ENCODE measurements at places on chromosomes 2 and 18.
A peak's percentile ranks its signal among the peaks of the same experiment; 100 is the strongest.

DNA sequence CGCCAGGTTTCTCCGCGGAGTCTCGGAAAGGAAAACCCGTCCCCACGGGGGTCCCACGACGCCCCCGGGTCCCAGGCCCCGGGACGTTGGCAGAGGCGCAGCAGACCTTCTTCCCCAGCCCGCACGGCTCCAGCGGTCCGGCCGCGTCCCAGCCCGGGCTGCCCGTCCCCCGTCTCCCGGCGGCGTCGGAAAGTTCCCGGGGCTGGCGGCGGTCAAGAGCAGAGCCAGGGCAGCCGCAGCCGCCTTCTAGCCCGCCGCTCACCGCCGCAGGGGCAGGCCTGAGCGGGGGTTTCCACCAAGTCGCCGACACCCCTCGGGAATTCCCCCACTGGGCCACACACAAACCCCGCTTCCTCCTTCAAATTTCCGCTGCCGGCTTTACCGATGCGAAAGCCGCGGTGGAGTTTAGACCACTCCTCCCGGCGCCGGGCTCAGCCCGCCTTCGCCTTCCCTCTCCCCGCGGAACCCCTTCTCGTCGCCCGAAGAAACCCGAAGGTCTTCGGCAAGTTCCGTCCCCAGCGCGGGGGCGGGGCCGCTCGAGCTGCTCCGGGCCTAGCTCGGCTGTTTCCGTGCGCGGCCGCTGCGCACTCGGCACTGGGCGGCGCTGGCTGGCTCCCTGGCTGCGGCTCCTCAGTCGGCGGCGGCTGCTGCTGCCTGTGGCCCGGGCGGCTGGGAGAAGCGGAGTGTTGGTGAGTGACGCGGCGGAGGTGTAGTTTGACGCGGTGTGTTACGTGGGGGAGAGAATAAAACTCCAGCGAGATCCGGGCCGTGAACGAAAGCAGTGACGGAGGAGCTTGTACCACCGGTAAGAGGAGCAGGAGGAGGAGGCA is at the start of gene CREB1:
CREB1 (plus strand) TSS at position 633 of the 830 bp plus-strand sequence. CDS start 25,674 bp downstream, outside the sequence.
- DNase-seq, result peak; percentile 99

GRCh38 chr2:167331636-167332232 is 443.5 kb downstream of the XIRP2 start:
- DNase-seq, result peak; percentile 36

DNA sequence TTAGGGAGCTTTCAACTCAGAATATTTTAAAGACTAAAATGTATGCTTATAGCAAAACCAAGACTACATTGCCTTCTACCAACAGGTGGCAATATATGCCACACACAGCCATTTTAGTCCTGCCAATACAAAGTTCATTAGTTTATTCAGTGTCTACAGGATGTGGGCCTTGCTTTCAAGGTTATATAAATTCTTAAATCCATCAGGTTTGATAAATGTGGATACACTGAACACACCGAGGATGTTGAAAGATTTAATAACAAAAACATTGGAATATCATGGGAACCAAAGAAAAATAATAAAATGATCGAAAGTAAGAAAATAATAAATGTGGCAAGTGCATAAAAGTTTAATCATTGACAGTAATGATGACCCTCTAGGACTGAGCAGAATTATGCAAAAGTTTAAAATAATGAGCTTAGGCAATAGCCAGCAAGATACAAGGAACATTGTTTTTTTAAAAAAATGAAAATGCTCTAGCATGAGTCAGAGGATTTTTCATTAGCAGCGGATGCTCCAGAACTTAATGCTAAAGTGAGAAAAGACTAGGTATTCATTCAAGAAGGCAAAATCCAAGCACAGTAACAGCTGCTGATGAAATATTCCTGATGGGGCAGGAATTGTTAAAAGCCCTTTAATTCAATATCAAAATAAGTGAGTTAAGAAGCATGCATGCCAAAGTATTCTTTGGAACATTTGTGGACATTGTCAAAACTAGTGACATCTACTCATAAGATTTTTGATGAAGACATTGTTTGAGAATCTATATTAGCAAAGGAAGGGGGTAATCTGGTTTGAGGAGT is 14.2 kb downstream of the SCN9A start:
- DNase-seq, result peak; percentile 69

GRCh38 chr2:166060191-166060590 is 67.6 kb downstream of the SCN1A start:
- peak; percentile 7 for DNase-seq

GRCh38 chr18:62340996-62341395 is 15.9 kb downstream of the TNFRSF11A start:
- no peak for DNase-seq

- DNase-seq, result no peak
Observed at GRCh38 chr2:103961862-103962261, 892.1 kb upstream of the POU3F3 start.

GRCh38 chr2:3482363-3482821 is 36.9 kb downstream of the ADI1 start:
- DNase-seq, result no peak

GRCh38 chr18:13376298-13376840 is 157.8 kb downstream of the LDLRAD4 start:
- no peak for DNase-seq

- DNase-seq, result no peak
Observed at GRCh38 chr2:212208467-212208866, 330.1 kb downstream of the ERBB4 start.

DNA sequence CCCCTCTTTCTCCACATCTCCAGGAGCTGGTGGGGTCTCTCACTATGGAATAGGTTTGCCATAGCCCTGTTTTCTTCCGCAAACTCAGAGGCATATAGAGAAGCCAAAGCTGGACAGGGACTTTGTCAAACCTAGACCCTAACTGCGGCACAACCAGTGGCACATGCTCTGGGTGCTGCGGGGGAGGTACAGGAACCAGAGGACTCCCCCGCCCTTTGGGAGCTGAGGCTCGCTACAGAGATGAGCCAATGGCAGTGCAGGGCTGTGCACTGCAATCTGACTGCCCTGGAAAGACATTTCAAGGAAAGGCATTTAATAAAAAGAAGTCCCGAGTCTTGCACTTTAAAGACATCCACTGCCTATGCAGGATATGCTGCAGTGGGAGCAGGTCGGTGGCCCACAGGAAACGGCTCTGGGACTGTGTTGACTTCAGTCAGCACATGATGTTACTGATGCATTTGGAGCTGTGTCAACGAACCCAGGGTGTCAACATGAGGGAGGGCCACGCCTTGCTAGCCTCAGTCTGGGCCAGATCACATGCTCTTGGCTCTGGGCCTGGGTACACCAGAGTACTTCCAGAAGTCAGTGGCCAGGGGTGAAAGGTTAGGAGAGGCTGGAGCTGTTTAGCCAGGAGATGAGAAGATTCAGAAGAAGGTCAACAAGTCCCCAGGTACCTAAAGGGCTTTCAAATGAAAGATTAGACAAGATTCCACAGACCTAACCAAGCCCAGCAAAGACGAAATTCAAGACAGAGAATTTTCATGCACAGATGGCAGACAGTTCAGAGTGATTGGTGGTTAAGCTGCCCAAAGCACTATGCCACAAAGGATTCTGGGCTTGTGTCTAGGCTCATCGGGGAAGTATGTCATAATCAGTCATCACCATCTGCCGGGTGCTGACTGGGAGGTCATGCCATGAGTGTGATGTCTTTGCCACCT is 8.2 kb downstream of the SLC35F6 start:
- peak; percentile 71 for DNase-seq

DNA sequence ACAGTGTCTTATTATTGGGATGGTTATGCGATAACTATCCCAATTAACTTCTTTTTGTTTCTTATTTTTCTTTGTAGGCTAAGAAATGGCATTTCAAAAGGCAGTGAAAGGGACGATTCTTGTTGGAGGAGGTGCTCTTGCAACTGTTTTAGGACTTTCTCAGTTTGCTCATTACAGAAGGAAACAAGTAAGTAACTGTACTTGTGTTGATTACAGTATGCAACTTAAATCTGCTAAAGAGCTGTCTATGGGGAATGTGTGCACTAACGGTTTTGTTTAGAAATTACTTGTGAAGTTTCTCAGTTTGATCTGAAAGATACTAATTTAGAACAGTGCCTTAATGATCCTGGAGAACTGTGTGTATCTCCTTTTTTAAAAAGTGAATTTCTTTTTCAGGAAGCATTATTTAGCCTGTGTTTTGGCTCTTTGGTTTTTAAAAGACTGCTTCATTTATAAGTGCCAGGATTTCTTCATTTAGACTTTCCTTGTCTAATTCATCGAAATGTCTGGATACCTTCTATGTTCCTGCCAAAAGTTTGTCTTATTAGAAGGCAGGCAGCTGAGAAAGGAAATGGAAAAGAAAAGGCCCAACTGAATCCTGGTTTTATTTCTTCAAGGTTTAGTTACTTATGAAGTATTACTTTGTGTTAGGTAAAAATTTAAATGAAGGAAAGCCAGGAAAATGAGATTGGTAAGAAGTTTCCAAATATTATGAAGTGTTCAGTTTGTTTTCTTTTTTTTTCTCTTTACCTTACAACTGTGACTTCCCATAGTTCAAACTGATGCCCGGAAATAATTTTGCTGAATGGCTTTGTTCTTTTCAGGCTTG is 40.1 kb downstream of the GPD2 start:
- no peak for DNase-seq

DNA sequence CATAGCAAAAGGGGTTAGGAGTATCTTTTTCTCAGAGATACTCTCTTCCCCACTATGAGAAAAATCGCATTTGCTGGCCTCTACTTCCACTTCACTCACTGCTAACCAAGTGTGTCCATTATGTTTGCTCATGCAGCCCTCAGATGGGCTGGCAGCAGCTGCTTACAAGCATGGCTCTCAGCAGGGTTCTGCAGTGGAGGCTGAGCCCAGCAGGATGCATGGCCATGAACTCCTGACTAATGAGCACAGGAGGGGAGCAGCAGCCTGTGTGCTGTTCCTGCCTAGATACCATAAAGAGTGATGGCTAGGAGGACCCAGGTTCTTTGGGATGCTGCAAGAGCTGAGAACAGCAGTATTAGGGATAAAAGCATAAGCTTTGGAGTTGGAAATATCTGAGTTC is 316.9 kb upstream of the THSD7B start:
- DNase-seq, result no peak

DNA sequence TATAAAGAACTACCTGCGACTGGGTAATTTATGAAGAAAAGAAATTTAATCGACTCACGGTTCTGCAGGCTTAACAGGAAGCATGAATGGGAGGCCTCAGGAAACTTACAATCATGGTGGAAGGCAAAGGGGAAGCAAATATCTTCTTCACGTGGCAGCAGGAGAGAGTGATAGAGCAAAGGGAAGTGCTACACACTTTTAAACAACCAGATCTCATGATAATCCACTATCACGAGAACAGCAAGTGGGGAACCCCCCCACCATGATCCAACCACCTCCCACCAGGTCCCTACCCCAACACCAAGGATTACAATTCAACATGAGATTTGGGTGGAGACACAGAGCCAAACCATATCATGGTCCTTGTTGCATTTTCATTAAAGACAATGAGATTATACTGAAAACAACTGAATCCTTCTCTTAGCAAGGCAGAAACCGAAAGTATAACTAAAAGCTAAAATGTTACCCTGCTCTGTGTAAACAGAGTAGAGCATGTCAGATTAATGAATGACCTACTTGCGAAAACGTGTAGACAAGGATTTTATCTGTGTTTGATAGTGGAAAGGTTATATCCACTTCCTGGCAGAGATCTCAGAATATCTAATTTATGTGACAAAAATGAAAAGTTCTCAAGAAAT is 60.1 kb upstream of the RBBP8 start:
- DNase-seq, result no peak

DNA sequence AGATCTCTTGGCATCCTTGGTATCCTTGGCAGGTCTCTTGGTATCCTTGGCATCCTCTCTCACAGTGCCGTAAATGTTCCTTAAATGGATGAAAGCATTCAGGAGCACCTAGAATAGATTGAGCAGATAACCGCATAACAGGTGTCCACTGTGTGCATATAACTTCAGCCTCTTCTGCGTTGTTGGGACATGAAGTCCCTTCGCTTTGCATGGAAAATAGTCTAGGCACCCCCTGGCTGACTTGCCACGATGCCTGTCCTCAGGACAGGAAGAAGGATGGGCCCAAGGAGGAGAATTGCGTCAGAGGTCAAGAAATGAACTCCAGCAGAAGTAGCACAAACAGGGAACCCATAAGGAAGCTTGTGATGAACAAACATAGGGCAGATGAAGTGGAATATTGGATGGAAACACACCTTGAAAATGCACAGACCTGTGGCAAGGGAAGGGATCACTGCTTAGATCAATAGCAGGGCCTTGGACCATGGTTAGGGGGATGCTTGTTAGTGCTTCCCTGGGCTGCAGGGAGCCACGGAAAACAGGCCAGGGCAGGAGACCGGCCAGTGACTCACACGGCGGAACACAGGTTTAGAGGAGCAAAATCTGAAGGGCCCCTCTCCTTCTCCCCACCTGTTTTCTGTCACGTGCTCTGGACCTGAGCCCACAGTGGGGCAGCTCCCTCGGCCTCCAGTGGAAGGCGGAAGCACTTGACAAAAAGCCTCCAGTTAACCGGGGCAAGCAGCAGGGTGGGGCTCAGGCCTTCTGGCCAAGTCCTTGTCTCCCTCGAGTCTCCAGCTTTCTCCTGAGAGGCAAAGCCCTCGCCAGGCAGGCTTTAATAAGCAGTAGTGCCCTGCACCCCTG is 99.2 kb upstream of the ASAP2 start:
- DNase-seq, result peak; percentile 20

GRCh38 chr2:44397447-44398175 is 35.9 kb downstream of the CAMKMT start:
- DNase-seq, result no peak

GRCh38 chr2:233285921-233286320 is 21.7 kb upstream of the SAG start:
- DNase-seq, result no peak

DNA sequence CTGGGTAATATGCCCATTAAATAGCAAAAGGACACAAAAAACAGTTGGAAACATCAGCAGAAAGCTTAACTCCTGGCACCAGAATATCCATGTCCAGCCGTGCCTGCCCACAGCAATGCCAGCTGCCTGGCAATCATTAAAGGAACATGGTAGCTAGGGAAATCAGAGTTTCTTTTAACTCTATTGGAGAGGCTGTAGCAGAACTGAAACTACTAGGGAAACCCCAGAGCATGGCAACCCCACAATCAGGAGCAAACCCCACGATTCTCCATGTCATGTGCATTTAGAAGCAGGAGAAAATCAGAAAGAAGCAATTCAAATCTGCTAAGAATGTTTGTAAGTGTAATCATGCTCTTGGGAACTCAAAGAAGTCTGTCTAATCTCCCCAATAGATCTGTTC is 409.0 kb upstream of the SMIM21 start:
- DNase-seq, result no peak

DNA sequence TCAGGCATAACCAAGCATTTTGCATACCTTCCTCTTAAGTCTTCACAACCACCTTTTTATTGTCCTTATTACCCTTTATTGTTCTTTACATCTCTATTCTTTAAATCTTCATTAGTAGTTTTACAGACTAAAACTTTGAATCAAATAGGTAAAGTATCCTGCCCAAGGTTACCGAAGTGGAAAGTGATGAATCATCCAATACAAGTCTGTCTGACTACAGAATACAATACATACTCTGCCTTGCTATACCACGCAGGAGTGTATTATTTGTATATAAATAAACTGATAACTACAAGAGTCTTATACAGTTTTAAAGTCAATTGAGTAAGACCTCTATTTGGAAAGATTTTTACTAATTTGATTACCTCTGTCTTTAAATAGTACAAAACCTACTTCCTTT is 196.0 kb downstream of the ZEB2 start:
- no peak for DNase-seq

Measured in HCEC 1CT (cell line).